NCI-H146 (cell line): ENCODE measurements at places on chromosomes 5 and 9.

DNA sequence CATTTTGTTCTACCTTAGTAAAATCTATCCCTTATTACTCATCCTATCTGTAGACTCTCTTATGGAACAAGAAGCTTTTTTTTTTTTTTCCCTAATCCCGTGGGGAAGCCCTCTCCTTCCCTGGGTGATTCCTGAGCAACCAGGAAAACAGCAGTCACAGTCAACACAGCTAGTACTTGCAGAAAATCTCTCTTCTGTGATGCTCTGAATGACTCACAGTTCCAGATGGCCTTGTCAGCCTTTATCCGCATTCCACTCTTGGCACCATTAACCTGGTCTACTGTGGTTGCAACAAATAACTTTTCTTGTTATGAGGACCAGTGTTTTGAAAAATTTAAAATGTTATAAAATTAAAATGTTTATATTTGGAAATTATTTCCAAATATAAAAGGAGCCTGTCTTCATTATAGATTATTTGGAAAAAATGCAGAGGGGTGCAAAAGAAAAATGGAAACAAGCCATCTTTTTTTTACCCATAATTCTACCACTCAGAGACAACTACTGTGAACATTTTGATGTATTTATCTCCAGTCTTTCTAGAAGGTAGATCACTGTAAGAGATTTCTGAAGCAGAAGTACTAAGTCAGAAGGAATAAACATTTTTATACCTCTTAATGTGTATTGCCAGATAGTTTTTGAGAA, 486.7 kb downstream of the RAB3C start:
- no peak for DNase-seq

GRCh38 chr5:144191998-144192397, 21.3 kb downstream of the KCTD16 start:
- peak; percentile 11 for DNase-seq

DNA sequence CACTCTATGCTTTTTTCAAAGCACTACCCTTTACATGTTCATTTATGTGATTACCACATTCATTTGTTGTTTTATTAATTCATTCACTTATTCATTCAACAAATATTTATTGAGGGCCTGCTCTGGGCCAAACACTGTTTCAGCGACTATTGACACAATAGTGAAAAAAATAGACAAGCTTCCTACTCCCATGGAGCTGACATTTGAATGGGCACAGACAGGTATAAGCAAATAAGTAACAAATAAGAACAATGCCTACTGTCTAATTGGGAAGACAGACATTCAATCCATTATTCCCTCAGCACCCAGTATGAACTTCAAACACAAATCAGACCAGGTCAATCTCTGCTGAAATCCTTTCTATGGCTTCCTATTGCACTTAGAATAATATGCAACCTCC, 156.9 kb upstream of the NR3C1 start:
- no peak for DNase-seq

- no peak for DNase-seq
Measured at GRCh38 chr5:172424808-172425207, 29.5 kb downstream of the SH3PXD2B start.

DNA sequence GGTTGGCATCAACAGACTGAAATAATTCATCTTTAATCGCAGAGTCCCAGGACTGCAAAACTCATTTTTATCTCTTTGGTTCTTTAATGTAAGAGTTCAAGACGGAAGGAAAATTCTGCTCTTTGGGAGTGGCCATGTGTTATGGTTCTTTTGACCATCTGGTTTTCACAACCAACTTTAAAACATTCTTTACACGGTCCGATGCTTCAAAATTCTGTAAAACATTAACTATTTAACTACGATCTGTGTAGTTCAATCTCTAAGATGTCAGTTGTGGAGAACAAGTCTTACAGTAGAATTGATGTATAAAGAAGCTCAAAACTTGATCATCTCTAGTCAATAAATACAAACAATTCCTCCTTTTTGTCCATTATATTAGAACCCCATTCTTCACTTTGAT, 83.0 kb downstream of the CMYA5 start:
- DNase-seq: no peak

DNA sequence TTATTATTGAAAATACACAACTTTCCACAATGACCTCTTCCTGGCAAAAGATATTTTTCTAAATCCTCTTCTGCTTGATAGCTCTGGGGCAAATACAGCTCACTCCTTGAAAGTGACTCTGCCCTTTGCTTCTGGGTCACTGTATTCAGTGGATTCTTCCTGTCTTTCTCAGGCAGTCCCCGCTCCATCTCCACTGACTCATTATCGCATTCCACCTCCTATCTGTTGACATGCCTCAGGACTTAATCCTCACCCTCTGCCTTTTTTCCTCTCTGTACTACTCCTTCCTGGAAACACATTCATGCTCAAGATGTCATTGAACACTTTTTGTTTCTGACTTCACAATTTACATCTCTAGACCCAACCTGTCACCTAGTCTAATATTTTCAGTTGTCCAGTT, 8.4 kb upstream of the RGS7BP start:
- DNase-seq: no peak

- DNase-seq: no peak
Measured at GRCh38 chr5:173909199-173909598, 21.1 kb downstream of the CPEB4 start.

- DNase-seq: no peak
Measured at GRCh38 chr5:124716169-124716568, 30.3 kb downstream of the ZNF608 start.

GRCh38 chr9:36800455-36800854, 227.8 kb downstream of the MELK start:
- DNase-seq: no peak

GRCh38 chr9:81771571-81771970, 82.2 kb upstream of the TLE1 start:
- DNase-seq: no peak

DNA sequence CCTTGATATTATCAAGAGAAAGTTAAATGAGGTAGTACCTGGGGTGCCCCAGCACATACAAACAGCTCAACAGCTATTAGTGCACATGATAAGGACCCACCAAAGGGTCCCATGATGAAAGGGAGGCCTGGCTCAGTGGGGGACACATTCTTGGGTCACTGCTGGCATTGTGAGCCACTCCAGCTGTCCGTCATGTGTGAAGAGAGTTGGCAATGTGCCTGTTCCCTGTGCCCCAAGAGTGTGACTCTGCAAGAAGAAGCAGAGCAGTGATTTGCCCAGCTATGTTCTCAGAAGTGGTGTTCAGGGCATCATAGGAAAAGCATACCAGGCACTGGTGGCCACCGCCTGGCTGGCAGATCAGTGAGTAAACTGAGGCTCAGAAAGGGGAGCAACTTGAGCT, 37.1 kb upstream of the TDRD7 start:
- no peak for DNase-seq

- DNase-seq: no peak
Measured at GRCh38 chr5:43298443-43298842, 14.8 kb downstream of the HMGCS1 start.

- no peak for DNase-seq
Measured at GRCh38 chr9:112007575-112008240, 111.1 kb downstream of the UGCG start.

DNA sequence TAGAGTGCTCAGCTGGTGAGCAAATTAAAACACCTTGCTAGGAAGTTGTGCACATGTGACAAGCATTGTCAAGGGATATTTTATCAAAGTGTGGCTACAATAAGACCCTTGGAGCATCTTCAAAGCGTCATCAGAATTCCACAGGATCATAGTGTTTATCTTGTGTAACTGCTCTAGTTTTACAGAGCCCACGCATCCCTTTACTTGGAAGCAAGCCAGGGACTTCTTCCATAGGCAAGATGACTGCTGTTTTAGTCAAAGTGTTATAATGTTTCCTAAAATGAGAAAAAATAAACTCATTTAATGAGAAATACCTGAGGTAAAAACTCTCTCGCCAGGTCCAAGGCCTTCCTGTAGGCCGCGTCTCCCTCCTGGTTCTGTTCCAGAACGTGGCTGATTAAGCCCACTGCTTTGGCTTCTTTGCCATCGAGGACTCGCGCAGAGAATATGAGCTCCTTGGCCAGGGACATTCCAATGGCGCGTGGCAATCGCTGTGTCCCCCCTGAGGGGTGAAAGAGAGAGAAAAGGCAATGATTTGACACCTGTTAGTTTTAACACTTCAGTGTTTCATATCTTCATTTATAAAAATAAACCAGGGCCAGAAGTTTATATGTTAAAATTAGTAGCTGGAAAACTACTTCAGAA, 141.1 kb downstream of the AUH start:
- DNase-seq: no peak

DNA sequence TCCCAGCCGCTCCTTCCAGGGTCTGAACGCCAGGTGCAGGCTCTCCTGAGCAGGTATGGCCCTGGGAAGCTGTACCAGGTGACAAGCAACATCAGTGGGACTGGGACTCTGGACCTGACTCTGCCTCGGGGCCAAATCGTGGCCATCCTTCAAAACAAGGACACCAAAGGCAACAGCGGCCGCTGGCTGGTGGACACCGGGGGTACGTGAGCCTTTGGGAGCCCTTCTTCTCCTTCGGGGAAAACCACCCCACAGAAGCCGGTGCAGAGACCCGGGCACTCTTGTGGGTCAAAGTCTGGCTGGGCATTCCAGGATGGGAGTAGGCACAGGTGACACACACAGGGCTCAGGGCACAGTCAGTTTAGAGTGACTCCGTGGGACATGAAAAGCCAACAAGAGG, 45.8 kb downstream of the ARHGEF37 start:
- no peak for DNase-seq

GRCh38 chr5:172175263-172175719, 12.7 kb downstream of the STK10 start:
- no peak for DNase-seq

GRCh38 chr5:144275329-144275728, 104.7 kb downstream of the KCTD16 start:
- peak; percentile 43 for DNase-seq

GRCh38 chr9:4510546-4511322, 20.5 kb downstream of the SLC1A1 start:
- peak; percentile 34 for DNase-seq

DNA sequence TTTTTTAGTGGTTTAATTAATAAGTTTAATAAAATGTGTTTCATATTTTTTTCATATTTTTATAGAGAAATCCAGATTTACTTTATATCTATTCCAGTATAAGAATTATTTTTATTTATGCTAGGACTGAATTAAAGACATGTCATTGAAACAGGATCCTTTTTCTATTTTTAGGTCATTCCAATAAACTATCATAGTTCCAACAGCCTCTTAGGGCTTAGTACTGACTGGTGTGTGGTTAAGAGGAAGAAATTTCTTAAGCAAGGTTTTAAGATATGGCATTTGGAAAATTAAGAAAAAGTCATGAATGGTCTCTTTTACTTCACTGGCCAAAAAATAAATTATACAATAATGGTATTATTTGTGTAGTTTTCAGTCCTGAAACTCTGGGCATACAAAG, 31.2 kb upstream of the PRR16 start:
- no peak for DNase-seq

DNA sequence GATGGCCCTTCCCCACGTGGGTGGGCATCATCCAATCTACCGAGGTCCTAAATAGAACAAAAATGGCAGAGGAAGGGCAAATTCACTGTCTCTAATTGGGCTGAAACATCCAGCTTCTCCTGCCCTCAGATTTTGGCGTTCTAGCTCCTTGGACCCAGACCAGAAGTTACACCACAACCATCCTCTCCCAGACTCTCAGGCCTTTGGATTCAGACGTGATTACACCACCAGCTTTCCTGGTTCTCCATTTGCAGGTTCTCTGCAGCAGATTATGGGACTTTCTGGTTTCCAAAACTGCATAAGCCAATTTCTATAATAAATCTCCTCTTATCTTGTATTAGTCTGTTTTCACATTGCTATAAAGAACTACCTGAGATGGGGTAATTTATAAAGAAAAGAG, 73.6 kb upstream of the STARD4 start:
- DNase-seq: no peak
